Kidney (tissue), 22 donors: ENCODE measurements at places on chromosomes 12 and 14. TPM values are rescaled to one million over a fixed set of nuclear protein-coding genes. Genes with fewer than 3 reads are reported as not detected.

The ACOT6 gene
- total RNA-seq: not detected

The NR4A1 gene
- total RNA-seq: 37.2 TPM

The PPFIBP1 gene
- total RNA-seq: 175 TPM

The PLCZ1 gene
- total RNA-seq: not detected

The ACOT4 gene
- 3.1 TPM for total RNA-seq

The ATP6V1D gene
- total RNA-seq: 91.5 TPM

The ETFBKMT gene
- total RNA-seq: 8.2 TPM

The KCNK13 gene
- total RNA-seq: 1.4 TPM

The NPC2 gene
- total RNA-seq: 217 TPM

The COCH gene
- total RNA-seq: 1.6 TPM

The NINJ2 gene
- total RNA-seq: 2.8 TPM

The MAP3K12 gene
- total RNA-seq: 21.8 TPM
